ENCODE measurements at places on chromosomes 4 and X.

GRCh38 chr4:142858446-142858845 lies 12.3 kb upstream of the INPP4B start:
- DNase-seq, result no peak

DNA sequence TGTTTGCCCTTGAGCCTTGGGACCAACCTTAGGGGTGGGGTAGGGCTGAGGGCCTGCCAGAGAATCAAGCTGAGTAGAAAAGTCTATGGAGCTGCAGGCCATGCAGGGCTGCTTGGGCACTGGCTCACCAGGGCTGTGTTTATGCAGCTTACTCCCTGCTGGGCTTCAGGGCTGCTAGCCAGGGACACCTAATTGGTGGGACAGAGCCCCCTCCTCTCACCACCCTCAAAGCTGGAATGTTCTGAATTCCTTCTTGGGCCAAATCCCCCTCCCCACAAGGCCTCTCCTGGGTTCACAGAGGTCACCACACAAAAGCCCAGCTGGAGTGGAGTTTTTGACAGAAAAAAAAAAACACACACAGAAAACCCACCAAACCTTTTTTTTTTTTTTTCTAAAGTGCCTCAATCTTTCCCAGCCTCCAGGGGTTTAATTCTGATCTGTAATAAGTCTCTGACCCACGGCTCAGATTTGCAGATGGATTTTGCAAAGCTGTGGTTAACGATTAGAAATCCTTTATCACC lies at the start of gene CLDN2:
CLDN2 (plus strand) TSS at position 471 of the 521 bp plus-strand sequence. CDS start 7,827 bp downstream, outside the sequence.
- no peak for DNase-seq

- no peak for DNase-seq
These were observed 110.5 kb downstream of the PCDH18 start for GRCh38 chr4:137421796-137422195.

- DNase-seq, result no peak
These were observed 94.4 kb downstream of the HHIP start for GRCh38 chr4:144740316-144740715.

DNA sequence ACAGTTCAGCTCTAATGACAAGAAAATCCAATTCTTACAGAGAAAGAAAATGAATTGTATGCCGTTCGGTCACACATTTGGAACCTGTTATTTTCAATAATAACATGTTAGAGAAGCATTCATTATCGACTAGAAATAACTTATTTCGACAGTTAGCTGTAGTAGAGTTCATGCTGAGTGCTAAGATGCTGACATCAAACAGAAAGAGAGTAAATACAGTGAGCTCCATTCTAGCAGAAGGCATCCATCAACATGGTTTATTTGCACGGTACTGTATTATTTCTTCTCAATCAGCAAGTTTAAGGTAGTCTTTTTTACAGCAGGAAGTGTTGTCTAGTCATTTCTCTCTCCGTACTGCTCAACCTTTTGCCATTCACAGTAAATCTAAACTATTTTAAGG lies 732.1 kb downstream of the STIM2 start:
- no peak for DNase-seq

DNA sequence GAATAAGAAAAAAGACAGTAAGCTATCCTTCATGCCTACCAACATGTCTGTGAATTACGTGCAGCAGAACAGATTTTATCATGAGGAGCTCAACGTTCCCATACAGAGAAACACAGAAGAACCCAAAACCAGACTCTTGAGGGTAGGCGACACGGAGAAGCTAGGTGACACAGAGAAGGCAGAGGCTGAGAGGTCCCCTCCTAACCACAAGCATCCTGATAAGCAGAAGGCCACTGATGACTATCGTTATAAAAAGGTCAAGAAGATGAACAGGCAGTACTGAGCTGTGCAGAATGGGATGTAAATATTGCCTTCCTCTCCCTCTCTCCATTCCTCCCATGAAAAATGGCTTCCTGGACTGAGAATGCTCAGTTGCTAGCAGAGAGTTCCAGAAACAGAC lies 350.2 kb upstream of the BOD1L1 start:
- DNase-seq, result no peak

GRCh38 chrX:113790987-113791386 lies 792.9 kb upstream of the HTR2C start:
- no peak for DNase-seq

DNA sequence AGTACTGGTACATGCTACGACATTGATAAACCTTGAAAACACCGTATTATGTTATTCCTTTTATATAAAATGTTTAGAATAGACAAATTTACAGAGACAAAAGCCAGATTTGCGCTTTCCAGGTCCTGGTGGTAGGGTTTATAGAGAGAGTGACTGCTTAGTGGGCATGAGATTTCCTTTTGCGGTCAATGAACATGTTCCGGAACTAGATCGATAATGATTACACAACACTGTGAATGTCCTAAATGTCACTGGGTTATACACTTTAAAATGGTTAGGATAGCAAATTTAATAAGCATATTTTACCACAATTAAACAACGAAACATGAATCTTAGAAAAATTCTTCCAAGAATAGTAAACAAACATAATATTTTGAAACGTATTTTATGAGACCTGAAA lies 77.3 kb downstream of the MAGEA10 start:
- DNase-seq, result no peak

DNA sequence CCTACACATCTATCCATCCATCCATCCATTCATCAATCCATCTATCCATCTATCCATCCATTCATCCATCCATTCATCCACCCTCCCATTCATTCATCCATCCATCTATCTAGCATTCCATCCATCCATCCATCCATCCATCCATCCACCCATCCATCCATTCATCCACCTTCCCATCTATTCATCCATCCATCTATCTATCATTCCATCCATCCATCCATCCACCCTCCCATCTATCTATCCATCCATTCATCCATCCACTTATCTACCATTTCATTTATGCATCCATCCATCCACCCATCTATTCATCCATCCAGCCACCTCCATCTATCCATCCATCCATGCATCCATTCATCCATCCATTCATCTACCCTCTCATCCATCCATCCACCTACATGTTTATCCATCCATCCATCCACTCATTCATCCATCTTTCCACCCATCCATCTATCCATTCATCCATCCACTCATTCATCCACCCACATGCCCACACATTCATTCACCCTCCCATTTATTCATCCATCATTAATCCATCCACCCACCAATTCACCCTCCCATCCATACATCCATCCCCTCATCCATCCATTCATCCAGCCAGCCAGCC lies 258.5 kb downstream of the CRLF2 start:
- DNase-seq, result no peak

DNA sequence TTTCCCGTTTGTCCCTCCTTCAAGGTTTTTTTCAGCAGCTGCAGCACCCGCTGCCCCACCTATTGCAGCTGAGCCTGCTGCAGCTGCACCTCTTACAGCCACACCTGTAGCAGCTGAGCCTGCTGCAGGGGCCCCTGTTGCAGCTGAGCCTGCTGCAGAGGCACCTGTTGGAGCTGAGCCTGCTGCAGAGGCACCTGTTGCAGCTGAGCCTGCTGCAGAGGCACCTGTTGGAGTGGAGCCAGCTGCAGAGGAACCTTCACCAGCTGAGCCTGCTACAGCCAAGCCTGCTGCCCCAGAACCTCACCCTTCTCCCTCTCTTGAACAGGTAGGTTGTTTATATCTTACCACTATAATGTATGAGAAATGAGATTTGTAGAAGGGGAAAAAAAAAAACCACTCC lies 4.5 kb downstream of the PRR27 start:
- no peak for DNase-seq

DNA sequence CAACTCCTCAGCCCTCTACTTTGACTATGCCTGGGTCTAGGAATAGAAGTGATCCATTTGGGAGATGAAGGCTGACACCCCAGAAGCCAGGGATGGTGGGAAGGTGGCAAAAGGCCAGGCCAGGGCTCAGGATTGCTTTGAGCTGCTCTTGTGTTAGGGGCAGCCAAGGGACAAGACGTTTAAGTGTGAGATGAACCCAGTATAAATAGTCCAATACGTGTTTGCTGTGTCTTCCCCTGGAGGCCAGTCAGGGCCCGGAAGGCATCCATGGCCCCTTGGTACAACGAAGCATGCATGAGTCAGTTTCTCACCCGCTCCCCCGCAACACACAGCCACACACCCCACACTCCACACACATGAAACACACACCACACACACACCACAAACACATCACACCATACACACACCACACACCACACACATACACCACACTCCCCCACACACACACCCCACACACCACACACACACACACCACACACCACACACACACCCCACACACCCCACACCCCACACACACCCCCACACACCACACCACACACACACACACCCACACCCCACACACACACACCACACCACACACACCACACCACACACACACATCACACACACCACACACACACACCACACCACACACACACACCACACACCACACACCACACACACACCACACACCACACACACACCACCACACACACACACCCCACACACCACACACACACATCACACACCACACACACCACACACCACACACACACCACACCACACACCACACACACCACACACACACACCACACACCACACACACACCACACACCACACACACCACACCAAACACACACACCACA lies 5.1 kb downstream of the STARD8 start:
- no peak for DNase-seq

DNA sequence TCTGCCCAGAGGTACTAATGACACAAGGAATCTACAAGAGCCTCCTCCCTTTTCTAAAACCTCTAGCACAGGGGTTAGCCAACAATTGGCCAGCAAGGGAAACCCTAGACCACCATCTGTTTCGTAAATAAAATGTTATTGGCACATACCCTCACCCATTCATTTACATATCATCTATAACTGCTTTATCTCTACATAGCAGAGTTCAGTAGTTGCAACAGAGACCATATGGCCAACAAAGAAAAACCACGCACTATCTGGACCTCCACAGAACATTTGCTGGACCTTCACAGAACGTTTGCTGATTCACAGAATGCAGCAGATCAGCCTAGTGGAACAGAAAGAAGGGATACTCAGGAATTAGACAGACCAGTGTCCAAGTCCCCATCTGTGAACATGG lies 9.4 kb downstream of the SLC2A9 start:
- DNase-seq, result no peak

DNA sequence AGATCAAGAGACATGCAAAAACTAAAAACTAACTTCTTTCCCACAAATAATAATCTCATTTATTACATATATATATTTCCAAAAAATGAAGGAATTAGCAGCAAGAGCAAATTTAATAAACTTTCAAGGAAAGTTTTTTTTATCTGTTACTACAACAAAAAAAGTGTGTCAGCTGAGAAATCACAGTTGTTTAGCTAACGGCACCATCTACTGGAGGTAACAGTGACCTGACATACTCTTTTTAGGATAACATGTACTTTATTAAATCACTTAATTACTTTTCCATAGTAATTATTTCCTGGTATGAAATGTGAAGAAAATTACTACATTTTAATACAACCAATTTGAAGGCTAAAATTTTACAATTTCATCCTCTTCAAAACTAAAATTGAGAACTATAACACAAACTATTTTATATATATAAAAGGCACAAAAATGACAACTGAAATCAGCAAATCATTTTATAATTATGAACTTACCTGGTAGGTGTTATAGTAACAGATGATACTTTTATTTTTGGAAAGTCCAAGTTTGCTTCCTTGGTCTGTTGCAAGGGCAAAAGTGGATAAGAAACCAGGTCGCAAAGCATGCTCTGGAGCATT lies 9.1 kb downstream of the LAMTOR3 start:
- no peak for DNase-seq

GRCh38 chrX:50448565-50448964 lies 22.1 kb downstream of the DGKK start:
- DNase-seq, result no peak

DNA sequence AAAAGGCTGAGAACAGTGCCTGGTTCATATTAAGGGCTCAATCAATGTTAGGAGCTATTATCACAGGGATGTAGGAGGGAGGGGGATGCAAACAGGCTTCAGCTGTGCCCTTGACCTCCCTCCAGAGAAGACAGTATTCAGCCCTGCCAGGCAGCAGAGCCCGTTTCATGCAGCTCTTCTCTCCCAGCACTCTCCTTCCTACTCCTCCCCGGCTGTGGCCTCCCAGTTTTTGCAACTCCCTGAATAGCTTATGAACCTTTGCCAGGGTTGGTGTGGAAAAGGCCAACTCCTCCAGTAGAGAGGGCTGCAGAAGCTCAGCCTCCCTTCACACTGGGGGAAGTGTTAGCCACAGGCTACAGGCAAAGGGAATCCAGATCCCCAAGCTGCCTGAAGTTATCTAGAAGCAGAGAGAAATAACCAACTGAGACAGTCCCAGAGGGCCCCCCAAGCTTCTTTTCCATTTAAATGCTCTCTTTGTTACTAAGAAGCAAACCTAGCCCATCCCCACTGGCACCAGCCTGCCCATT lies 31.7 kb upstream of the APLN start:
- no peak for DNase-seq

DNA sequence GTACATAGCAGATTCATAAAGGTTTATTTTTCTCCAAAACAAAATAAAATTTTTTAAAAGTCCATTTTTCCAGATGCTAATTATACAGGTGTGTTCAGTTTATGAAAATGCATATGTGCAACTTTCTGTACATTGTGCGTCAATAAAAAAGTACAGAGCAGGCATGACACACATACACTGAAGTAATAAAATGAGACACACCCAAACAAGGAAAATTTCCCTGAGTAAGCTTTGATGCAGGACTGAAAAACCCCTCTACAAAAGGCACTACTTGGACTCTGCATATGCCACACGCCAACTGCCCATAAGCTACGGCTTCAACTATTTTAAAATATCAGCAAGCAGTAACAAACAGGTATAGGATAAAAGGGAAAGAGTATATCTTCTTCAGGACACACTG lies 13.8 kb downstream of the ARAP2 start:
- no peak for DNase-seq

DNA sequence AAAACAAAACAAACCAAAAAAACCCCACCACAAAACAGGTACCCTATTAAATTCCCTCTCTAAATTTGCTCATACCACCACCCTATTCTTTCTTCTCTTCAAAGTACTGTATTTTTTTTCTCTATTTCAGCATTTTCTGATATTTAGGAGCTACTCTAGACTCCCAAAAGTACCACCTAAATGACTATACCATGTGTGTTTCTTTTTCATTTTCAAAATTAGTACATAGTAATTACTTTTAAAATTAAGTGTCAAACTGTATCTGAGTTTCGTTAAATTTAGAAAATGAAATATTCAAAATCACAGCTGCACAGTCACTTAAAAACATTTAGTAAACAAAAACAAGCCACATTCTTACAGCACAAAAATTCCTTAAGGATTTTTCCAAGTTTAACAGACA lies 161.7 kb downstream of the FBXW7 start:
- DNase-seq, result no peak

GRCh38 chrX:100407784-100408712 lies 2.0 kb downstream of the PCDH19 start:
- DNase-seq, result no peak
